Activated CD8-positive, alpha-beta memory T cell treated with anti-CD3 and anti-CD28 coated beads, Interleukin-2, amount 50 U/mL, for 48 hours (primary cell): ENCODE measurements at places on chromosomes 5 and 9.

DNA sequence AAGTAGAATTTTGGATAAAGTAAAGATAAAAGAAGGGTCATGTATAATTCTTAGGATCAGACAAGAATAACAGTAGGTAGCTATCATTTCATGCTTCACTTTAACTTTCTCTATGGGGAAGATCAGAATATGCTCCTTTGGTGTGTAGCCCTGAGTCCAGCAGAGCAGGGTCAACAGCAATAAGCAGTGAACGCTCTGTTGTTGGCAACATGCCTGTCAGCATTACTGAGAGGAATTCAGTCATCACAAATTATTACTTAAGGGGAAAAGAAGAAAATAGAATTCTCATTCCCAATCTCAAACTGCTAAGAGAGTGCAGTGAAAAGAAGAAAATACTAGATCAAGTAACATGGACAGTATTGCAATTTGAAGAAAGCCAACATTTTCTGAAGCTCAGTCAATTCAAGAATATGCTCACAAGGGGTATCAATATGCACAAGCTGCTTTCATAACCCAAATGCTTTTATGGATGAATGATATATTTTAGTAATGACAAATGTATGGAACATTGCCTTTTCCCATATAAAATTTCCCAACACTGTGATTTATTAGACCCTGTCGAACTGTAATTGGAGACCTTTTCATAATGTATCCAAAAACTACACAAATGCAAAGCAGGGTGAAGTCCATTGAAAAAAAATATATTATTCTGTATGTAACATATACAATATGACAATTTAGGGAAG is 1359.4 kb downstream of the EFNA5 start:
- no peak for DNase-seq

- no peak for DNase-seq
Observed at GRCh38 chr9:97487861-97488260, 13.6 kb upstream of the TMOD1 start.

DNA sequence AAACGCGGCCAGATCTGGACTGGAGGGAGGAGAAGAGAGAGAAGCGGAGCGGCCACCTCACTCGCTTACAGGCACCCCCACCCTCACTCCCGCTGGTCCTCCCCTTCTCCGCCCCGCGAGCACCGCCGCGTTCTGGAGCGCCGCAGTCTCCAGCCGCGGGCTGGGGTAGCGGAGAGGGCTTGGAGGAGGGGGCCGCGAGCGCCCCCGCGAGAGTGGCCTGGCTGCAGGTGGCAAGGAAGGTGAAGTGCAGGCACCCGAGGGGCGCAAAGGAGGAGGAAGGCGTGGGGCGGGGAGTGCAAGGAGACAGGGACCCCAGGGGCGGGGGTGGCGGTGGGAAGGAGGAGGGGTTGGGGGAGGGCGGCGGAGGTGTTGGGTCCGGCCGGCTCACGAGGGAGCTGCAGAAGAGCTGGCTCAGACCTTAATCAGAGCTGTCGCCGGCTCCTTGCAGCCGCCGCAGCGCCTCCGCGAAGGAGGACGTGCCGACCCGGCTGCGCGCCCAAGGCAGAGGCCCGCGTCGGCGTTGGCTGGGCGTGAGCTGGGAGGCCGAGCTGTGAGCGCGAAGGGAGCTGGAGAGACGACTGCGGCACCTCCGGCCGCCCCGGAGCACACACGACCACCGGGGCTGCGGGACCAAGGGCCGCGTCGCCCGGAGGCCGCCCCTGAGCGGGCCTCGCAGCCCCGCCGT is at the start of gene DMRT3:
DMRT3 (plus strand) TSS at position 398 of the 685 bp plus-strand sequence. CDS start 347 bp downstream, outside the sequence.
- DNase-seq, result no peak

DNA sequence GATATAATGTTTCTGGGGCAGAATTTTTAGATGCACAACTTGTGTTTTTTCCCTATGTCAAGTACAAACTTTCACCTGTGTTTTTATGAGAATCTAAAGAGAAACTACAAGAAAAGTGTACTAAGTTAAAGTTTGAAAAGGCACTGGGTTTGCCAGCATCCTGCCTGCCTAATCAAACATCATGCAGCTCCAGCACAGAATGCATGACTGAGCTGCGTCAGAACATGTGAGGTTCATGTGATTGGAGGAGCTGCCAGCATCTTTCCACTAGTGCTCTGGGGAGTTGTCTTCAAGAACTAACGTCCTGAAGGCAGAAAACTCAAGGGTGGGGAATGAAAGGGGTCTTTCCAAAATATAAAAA is 46.1 kb upstream of the RIC1 start:
- DNase-seq, result no peak

DNA sequence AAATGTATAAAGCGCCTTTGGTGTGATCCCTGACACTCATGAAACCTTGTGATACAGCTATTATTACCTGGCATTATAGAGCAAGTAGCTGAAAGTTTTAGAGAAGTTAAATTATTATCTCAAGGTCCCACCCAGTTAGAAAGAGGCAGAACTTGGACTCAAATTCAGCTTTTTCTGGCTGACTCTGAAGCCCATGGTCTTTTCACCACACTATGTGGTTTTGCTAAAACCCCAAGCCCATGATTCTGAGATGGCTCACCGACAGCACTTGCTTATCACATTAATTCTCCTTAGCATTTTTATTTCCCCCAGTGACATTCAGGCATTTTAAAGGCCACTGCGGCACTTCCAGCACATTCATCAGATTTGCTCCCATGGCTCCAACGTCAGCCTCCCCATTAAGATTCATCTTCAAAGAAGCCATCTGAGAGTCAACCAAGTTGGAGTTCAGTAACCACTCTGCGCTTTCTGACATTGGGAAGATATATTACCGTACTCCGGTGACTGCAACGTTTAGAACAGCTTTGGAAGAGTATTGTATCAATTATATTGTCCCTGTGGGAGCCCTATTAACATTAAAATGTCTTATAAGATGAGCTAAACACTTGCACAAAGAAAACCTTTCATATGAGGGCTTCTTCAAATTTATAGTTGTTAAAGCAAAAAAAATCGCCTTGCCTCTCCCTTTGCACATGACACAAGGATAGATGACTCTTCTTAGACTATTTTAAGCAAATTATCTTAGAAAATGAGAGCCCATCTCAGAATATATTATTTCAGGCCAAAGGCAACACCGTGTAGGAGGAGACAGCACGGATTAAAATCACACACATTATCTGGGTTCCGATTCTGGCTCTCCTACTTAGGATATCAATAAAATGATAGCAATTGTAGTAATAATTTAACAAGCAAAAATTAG is 638.1 kb downstream of the ACTL7B start:
- DNase-seq, result no peak

DNA sequence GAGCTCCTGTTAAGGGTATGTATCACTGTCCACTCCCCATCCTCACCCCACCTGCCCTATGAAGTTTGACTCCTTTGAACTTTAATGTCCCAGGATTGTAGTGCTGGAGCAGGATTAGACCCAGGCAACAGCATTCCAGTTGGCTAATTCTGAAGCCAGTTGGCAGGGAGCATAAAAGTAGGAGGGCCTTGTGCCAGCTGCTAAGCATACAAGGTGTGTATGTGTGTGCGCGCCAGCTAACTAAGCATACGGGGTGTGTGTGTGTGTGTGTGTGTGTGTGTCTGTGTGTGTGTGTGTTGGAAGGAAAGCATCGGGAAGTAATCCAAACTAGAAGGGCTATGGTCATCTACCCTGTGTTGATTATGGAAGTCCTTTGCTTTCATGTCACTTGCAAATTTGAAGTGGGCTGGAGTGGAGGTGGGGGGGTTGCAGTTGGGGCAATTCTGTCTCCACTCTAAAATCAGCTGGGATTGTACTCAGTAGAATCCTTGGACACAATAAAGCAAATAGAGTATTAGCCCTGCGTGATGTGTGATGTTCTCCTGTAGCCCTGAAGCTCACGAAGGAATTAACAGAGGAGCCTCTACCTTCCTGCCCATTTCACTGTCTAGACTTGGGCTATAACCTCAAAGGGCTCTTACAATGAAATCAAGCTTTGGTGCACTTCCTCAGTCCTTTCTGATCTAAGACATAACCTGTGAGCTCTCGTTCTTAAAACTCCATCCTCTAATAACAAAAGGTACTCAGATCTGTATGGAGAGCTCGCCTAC is 26.9 kb downstream of the HMGCR start:
- no peak for DNase-seq

DNA sequence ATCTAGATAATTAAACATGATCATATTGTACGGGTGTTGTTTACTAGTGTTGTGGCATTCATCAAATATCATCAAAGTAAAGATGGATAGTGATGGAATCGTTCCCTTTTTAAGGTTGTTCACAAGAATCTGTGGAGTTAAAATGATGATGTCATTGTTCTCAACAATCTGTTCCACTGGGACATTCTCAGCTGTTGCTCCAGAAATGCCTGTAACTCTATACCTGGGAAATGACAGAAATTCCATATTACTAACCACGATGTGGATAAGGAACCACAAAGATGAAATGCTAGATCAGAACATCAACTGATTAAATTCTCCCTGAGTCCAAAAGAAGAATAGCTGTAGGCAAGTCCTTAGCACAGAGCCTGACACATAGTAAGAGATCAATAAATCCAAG is 38.0 kb downstream of the RIGI start:
- no peak for DNase-seq

DNA sequence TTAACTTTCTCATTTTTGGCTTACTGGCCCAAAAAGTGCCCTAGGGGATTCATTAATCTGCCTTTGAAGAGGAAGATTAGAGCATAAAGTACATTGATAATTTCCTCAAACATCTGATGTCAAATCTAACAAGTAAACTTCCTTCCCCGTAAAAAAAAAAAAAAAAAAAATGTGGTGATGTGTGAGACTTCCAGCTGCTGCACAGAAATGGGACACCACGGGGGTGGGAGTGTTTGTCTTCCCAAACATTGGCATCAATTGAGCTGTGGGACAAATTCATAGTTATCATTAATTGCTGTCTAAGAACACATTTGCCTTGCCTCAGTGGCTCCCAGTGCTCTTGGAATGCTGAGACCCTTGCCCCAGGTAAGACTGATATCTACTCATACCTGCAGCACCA is 149.6 kb downstream of the ADAMTS12 start:
- no peak for DNase-seq

- DNase-seq, result no peak
Observed at GRCh38 chr5:34672196-34672595, 16.1 kb downstream of the RAI14 start.

- DNase-seq, result no peak
Observed at GRCh38 chr9:13993632-13994185, 320.2 kb downstream of the NFIB start.

DNA sequence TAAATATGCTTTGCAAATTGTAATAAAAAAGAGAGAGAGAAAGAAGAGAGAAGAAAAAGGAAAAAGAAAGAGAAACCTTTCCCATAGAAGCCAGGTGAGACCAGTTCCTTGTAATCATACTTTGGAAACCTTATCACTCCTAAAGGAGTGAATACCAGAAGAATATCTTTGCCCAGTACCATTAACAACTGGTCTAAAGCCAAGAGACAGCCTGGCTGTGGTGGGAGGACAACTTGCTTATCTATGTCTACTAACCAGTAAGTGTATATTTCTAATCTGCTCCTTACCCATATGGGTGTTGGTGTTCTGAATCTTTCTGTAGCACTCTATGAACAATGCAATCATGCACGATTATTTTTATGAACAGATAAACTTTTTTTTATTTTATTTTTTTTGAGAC is 10.5 kb upstream of the TXN start:
- DNase-seq, result no peak

DNA sequence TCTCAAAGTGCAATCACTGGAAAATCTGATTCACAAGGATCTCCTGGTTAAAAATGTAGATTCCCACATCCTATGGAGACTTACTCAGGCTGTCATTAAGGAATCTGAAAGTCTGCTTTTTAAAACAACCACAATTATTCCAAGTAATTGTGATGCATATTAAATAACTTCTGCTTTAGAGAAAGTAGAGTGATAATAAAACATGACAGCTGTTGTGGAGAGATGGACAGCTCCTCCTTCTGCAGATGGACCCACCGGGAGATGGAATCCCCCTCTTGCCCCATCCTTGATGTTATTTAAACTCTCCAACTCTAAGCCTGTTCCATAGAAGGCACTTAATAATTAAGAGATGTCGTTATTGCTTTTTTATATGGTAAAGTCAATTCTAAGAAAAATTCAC is 802.2 kb downstream of the CDH12 start:
- no peak for DNase-seq

- no peak for DNase-seq
Observed at GRCh38 chr9:14690948-14691730, 2.1 kb downstream of the ZDHHC21 start.

GRCh38 chr5:113742176-113742575 is 228.7 kb downstream of the YTHDC2 start:
- no peak for DNase-seq

- no peak for DNase-seq
Observed at GRCh38 chr5:58236498-58236897, 223.4 kb downstream of the PLK2 start.

- no peak for DNase-seq
Observed at GRCh38 chr9:83765376-83765775, 52.2 kb downstream of the GKAP1 start.

- DNase-seq, result no peak
Observed at GRCh38 chr5:41794471-41794870, 75.8 kb downstream of the OXCT1 start.

GRCh38 chr5:151063142-151063989 is 17.5 kb downstream of the TNIP1 start:
- no peak for DNase-seq

- no peak for DNase-seq
Observed at GRCh38 chr9:37953206-37953774, 49.4 kb upstream of the SLC25A51 start.
